Mesothelial cell of epicardium (in vitro differentiated cells): ENCODE measurements at places on chromosomes 5 and 9. TPM values are rescaled to one million over a fixed set of nuclear protein-coding genes. Genes with fewer than 3 reads are reported as not detected.
A peak's percentile ranks its signal among the peaks of the same experiment; 100 is the strongest.

Gene IFNK
- total RNA-seq: not detected in 3 replicates

Gene PLCXD3
- not detected in 3 replicates for total RNA-seq

Gene WDR38
- not detected in 3 replicates for total RNA-seq

Gene KCNN2
- total RNA-seq: 17.1 to 19.6 TPM (median 19.1 TPM) in 3 replicates

Gene RCL1
- total RNA-seq: 21.2 to 22.8 TPM (median 21.4 TPM) in 3 replicates

Gene CLK4
- 42.1 to 43.5 TPM (median 42.9 TPM) in 3 replicates for total RNA-seq

Gene SMIM33
- total RNA-seq: not detected in 3 replicates

Gene RNF130
- 44.9 to 46.8 TPM (median 44.9 TPM) in 3 replicates for total RNA-seq

Gene ABCA2
- total RNA-seq: 57.7 to 59.3 TPM (median 58.7 TPM) in 3 replicates

Gene IL13
- 0.33 to 0.78 TPM (median 0.50 TPM) in 3 replicates for total RNA-seq

Gene ARID3C
- 0.42 to 0.80 TPM in 2 of 3 replicates, not detected in the other for total RNA-seq

Gene SPATA31D4
- total RNA-seq: not detected in 3 replicates

Gene NIPSNAP3A
- 25.1 to 26.2 TPM (median 25.6 TPM) in 3 replicates for total RNA-seq

Gene RALGPS1
- total RNA-seq: 25.6 to 29.5 TPM (median 26.9 TPM) in 3 replicates

- peaks cover 13% of the 10 kb centered on the region for H3K4me1 ChIP-seq
- H3K27ac ChIP-seq: no peak overlapping the region
- H3K27me3 ChIP-seq: no peaks in the 10 kb centered on the region
- DNase-seq: no peak
These were observed 57.7 kb upstream of the RPS23 start for GRCh38 chr5:82335806-82336205.

DNA sequence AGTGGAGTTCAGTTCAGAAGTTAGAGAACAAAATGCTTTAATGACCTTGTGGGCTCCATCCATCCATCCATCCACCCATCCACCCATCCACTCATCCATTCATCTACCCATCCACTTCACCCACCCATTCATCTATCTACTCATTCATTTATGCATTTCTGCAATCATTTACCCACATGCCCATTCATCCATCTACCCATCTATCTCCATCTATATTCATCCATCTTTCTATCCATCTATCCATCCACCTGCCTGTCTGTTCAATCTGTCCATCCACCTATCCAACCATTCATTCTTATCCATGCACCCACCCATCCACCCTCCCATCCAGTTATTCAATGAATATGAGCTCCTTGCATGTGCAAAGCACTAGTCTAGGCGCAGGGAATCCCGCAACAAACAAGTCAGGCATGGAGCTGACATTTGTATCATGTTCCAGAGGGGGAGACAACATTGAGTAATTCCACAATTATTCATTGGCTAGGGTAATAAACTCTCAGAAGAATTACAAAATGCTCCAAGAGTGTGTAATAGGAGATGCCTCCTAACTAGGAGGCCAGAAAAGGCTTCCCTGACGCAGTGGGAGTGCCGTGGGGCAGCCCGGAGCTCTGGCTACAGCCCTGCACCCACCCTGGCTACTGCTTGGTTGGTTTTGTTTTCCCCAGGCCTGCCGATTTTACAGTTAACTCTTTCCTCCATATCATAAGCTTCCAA, 211.2 kb downstream of the NXNL2 start:
- peak overlapping the region; percentile 91 for H3K27ac ChIP-seq
- no peak overlapping the region for H3K4me3 ChIP-seq
- no peaks in the 10 kb centered on the region for H3K36me3 ChIP-seq
- no peak for DNase-seq
- no peaks in the 10 kb centered on the region for H3K27me3 ChIP-seq

GRCh38 chr9:80435591-80435990, 863.8 kb downstream of the TLE4 start:
- no peak for DNase-seq
- peaks cover 5% of the 10 kb centered on the region for H3K4me1 ChIP-seq
- H3K27ac ChIP-seq: no peak overlapping the region
- H3K36me3 ChIP-seq: no peaks in the 10 kb centered on the region

DNA sequence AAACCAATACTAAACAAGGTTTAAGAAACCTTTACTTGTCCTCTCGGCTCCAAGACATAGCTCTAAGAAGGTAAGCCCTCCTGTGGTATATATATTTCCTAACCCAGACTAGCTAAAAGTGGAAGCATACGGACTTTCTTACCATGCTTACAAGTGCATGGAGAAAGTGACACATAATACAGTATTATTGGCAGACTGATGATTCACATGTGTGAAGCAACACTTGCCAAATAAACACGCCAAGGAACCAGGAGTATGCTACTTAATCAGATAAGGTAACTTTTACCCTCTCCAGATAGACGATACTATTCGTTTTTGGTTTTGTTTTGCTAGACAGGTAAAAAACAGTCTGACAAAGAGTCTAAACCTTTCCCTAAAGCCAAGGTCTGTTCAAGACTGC, 264.1 kb downstream of the MLLT3 start:
- peaks cover 13% of the 10 kb centered on the region for H3K36me3 ChIP-seq
- H3K27me3 ChIP-seq: no peaks in the 10 kb centered on the region
- no peak overlapping the region for H3K4me3 ChIP-seq
- peaks cover 71% of the 10 kb centered on the region for H3K4me1 ChIP-seq
- DNase-seq: no peak

- H3K27ac ChIP-seq: no peak overlapping the region
- DNase-seq: no peak
- no peaks in the 10 kb centered on the region for H3K4me1 ChIP-seq
These were observed 84.9 kb downstream of the ADAMTS12 start for GRCh38 chr5:33806738-33807442.

- H3K36me3 ChIP-seq: no peaks in the 10 kb centered on the region
- peak overlapping the region; percentile 60 for H3K27ac ChIP-seq
- no peak for DNase-seq
These were observed 149.0 kb upstream of the GRAMD2B start for GRCh38 chr5:126274076-126274762.

GRCh38 chr5:143812085-143812705, at the start of gene HMHB1:
Gene HMHB1, plus strand, starts transcription at chr5:143812161.
- no peaks in the 10 kb centered on the region for H3K36me3 ChIP-seq
- no peaks in the 10 kb centered on the region for H3K4me1 ChIP-seq
- H3K27ac ChIP-seq: no peak within 1 kb of the TSS
- no peak within 1 kb of the TSS for H3K4me3 ChIP-seq
- DNase-seq: no peak

- no peak for DNase-seq
- peaks cover 41% of the 10 kb centered on the region for H3K4me1 ChIP-seq
- no peak overlapping the region for H3K27ac ChIP-seq
- no peaks in the 10 kb centered on the region for H3K36me3 ChIP-seq
These were observed 612.9 kb downstream of the BNC2 start for GRCh38 chr9:16257604-16258003.

DNA sequence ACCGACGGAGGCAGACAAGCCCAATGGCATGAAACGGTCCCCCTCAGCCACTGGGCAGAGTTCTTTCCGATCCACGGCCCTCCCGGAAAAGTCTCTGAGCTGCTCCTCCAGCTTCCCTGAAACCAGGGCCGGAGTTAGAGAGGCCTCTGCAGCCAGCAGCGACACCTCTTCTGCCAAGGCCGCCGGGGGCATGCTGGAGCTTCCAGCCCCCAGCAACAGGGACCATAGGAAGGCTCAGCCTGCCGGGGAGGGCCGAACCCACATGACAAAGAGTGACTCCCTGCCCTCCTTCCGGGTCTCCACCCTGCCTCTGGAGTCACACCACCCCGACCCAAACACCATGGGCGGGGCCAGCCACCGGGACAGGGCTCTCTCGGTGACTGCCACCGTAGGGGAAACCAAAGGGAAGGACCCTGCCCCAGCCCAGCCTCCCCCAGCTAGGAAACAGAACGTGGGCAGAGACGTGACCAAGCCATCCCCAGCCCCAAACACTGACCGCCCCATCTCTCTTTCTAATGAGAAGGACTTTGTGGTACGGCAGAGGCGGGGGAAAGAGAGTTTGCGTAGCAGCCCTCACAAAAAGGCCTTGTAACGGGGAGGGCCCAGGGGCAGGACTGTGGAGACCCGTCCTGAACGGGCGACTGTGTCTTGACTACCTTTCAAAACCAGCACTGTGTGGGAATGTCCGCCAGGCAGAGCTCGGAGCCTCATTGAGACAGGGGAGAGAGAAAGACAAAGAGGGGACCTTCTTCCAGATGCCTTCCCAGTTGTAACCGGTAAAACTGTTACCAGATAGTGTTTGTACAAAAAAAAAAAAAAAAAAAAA, 29.9 kb downstream of the CD180 start:
- peaks cover 16% of the 10 kb centered on the region for H3K36me3 ChIP-seq
- H3K4me1 ChIP-seq: peaks cover 2% of the 10 kb centered on the region
- no peak overlapping the region for H3K27ac ChIP-seq
- H3K27me3 ChIP-seq: no peaks in the 10 kb centered on the region
- H3K4me3 ChIP-seq: no peak overlapping the region
- DNase-seq: no peak

DNA sequence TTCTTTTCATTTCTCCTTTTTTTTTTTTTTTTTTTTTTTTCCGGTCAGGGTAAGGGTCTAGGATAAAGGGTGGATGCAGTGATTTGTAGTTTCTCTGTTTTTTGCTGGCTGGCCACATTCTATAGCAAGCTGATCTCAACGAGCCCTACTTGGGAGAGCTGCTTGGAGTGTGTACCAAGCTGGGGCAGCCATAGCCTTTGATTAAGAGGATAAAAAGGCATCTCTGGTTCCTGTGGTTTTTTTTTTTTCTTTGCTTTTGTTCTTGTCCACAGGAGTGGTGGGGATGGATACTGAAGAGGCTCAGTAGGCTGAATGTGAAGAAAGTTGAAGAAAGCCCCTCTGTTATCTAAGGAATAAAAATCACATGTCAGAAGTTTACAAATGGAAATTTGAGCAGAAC, 955.3 kb upstream of the WWC1 start:
- no peak overlapping the region for H3K4me3 ChIP-seq
- no peaks in the 10 kb centered on the region for H3K4me1 ChIP-seq
- DNase-seq: no peak
- no peaks in the 10 kb centered on the region for H3K27me3 ChIP-seq
- no peak overlapping the region for H3K27ac ChIP-seq

DNA sequence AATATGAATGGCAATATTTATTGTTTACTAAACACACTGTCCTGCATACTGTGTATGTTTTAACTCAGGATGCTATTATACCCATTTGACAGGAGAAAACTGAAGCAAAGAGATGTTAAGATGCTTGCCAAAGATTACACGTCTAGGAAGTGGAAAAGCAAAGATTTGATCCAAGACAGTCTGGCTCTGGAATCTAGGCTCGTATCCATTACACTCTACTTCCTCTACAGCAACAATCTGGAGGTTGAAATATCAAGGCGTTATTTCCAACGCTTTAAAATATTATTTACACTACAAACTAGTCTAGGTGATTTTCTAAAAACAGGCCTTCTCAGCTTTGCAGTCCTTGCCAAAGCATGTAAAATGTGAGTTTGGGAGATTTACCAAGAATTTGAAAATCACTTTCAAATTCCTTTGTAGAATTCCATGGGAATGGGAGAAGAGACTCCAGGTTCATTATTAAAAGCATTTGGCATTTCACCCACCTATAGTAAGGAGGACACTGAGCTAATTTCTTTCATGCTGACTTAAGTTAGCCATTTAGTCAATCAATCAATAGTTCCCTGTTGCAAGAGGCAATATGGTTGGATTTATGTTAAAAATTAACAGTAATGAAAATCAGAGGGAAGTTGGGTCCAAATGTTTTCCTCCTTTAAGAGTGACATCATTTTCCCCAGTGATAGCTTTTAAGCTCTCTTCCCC, 356.3 kb upstream of the SMARCA2 start:
- H3K27me3 ChIP-seq: peaks cover 16% of the 10 kb centered on the region
- H3K27ac ChIP-seq: no peak overlapping the region
- H3K36me3 ChIP-seq: no peaks in the 10 kb centered on the region
- H3K4me1 ChIP-seq: no peaks in the 10 kb centered on the region

DNA sequence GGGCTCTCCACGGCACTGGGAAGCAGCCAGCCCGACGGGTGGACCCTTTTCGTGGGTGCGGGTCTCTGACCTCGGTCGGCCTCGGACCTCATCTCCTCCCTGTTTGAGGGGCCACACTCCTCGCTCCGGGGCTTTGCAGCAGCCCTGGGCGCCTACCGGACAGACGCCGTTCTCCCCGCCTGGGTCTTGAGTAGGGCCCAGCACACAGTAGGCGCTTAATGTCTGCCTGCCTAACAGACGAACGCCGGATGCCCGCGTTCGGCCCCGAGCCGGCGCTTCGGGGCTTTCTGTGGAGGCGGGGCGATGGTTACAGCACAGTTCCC, 842 bp upstream of the GTF3C5 start:
- DNase-seq: no peak
- peaks cover 13% of the 10 kb centered on the region for H3K27me3 ChIP-seq
- peaks cover 14% of the 10 kb centered on the region for H3K36me3 ChIP-seq
- peak overlapping the region; percentile 98 for H3K4me3 ChIP-seq
- H3K4me1 ChIP-seq: peaks cover 25% of the 10 kb centered on the region

GRCh38 chr9:32722704-32723103, 60.6 kb upstream of the TMEM215 start:
- no peaks in the 10 kb centered on the region for H3K4me1 ChIP-seq
- no peak overlapping the region for H3K27ac ChIP-seq
- no peak for DNase-seq
- H3K4me3 ChIP-seq: no peak overlapping the region
- no peaks in the 10 kb centered on the region for H3K36me3 ChIP-seq

GRCh38 chr5:14628346-14628745, 36.2 kb upstream of the OTULIN start:
- peaks cover 10% of the 10 kb centered on the region for H3K27me3 ChIP-seq
- H3K4me3 ChIP-seq: no peak overlapping the region
- H3K4me1 ChIP-seq: no peaks in the 10 kb centered on the region
- H3K27ac ChIP-seq: no peak overlapping the region

DNA sequence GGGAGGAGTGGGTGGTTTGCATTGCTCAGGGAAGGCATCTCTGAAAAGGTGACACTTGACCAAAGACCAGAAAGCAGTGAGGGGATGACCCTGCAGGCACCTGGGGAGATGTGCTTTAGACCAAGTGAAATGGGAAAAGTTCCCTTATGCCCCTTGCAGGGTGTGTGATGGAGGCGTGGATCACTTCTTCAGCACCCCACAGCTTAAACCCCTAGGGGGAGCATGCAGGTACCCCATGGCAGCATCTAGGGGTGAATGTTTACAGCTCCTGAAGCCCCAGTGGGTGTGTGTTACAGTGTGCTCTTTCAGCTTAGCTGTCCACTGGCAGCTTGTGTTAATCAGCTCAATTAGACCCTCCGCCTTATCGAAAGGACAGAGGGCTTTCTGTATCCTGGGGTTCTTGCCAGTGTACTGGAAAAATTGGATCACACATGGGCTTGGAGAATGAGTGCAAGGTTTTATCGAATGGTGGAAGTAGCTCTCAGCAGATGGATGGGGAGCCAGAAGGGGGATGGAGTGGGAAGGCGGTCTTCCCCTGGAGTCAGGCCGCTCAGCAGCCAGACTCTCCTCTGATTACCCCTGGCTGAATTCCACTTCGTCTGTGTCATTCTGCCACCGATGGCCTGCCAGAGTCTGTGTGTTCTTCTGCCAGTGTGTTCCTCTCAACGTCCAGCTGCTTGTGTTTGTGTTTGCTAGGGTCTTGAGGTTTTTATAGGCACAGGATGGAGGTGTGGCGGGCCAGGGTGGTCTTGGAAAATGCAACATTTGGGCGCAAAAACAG, 6.3 kb downstream of the BHMT2 start:
- H3K36me3 ChIP-seq: no peaks in the 10 kb centered on the region
- no peaks in the 10 kb centered on the region for H3K4me1 ChIP-seq
- DNase-seq: no peak
